ENCODE measurements at places on chromosomes 4 and X. TPM values are rescaled to one million over a fixed set of nuclear protein-coding genes. Genes with fewer than 3 reads are reported as not detected.

DCLK2 gene
- total RNA-seq, result 33.5 TPM

OPN1LW gene
- total RNA-seq, result not detected

PHEX gene
- total RNA-seq, result 0.11 TPM

NUDT11 gene
- total RNA-seq, result not detected

RTL9 gene
- 0.64 TPM for total RNA-seq

FGF5 gene
- total RNA-seq, result 0.63 TPM

MTMR8 gene
- total RNA-seq, result 0.50 TPM

IGSF1 gene
- 3.9 TPM for total RNA-seq

All from heart left ventricle (tissue), 16 donors.